ENCODE measurements at places on chromosomes 7 and 10.
A peak's percentile ranks its signal among the peaks of the same experiment; 100 is the strongest.

DNA sequence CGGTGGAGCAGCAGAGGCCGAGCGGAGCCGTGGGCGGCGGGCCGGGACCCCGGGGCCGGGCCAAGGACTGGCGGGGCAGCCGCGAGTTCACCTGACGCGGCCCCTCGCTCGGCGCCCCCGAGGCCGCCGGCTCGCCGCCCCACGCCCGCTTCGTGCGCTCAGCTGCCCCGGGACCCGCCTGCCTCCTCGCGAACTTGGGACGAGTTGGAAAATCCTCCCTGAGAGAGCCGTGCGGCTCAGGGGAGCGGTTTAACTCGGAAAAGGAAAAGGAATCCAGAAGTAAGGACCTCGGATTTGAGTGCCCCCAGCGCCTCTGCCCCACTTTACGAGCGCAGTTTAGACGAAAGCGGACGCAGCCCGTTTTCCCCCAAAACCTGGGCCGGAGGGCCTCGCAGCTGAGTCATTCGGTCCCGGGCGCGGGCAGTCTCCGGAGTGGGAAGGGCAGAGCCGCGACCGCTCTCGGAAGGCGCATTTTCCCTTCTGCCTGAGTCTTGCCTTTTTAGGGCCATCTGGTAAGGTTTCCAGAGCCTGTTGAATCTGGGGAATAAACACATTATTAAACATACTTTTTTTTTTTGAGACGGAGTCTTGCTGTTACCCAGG lies 744 bp downstream of the CREM start:
- DNase-seq: peak; percentile 47

DNA sequence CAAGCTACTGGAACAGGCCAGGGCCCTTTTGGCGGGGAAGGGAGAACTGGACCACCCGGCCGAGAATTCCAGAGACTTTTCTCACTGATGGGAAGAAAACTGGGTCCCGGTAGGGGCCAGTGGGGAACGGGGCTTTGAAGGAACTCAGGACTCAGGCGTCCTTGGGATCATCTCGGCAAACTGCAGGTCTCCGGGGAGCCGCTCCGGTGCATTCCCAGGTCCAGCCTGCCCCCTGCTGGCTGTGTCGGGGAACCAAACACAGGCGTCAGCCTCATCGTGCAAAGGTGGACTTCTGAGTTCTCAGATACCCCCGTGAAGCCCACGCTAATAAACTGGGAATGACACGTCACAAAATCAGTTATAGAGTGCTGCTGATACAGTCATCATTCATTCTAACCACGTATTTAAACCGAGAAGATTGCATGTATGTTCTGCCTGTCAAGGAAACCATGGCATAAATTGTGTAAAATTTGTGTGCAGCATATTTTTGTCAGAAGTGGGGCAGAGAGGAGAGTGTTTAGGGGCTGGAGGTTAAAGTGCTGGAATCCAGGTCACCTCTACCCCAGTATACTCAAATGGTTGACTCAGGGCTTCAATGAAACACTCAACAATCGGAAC lies 76.1 kb upstream of the CPXM2 start:
- DNase-seq: no peak

GRCh38 chr7:12620371-12620770 lies 49.9 kb downstream of the SCIN start:
- no peak for DNase-seq

DNA sequence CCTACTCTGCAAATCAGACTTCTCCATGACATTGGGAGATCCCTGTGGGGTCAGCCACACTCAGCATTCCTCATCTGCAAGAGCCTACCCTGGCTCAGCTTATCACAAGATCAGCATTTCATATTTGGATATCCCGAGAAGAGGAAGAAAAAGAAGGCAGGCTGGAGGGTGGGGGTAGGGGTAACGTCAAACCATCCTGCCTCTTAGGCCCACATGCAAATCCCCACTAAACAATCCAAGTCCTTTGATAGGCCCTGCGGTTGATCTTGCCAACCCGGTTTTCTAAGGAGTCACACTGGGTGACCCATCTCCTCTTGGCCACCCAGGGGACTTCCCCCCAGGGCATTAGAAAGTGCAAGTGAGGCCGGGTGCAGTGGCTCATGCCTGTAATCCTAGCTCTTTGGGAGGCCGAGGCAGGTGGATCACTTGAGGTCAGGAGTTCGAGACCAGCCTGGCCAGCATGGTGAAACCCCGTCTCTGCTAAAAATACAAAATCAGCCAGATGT lies 128.0 kb upstream of the CALN1 start:
- no peak for DNase-seq

DNA sequence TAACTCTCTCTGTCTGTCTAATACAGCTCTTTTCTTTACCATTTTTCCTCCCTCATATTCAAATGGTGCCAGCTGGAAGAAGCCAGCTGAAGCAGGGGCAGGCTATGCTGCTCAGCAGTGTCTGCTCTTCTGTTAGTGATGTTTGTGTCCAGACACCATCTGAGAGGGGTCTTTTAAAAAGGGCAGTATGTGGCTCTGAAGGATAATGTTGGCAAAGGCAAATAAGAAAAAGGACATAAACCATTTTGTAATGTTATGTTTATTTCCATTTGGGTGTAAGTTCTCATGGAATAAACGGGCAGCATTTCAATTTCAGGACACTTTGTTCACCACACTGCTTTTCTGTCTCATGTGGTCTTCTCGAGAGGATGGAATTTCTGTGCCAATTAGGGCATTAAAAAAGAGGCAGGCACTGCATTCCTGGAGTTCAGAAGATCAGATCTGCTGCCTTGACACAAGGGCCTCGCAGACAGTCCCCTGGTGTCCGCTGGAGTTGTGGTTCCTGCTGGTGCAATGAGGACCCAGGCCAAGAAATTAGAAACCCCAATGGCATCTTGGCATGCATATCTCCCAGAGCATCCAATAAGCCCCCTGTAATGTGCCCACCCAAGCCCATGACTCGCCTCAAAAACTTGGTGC lies 109.0 kb upstream of the ELMO1 start:
- no peak for DNase-seq

DNA sequence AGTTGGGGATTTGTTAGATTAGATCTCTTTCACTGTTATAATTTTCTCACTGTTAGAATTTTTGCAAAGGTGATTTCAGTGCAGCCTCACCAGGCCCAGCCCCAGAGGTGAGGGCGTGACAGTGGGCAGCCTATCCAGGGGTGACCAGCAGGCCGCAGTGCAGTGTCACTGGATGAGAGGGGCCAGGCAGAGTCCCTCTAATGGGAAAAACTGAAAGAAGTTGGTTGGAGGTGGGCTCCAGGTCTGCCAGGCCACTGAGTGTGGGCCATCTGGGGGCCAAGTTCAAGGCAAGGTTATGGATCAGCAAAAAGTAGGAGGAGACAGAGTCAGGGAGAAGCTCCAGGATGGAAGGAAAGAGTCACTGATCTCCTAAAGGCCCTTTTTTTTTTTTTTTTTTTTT lies 90.5 kb upstream of the SDK1 start:
- no peak for DNase-seq

- no peak for DNase-seq
Observed at GRCh38 chr10:49050906-49051305, 64.4 kb downstream of the VSTM4 start.

- no peak for DNase-seq
Observed at GRCh38 chr10:14196113-14196512, 134.6 kb downstream of the FRMD4A start.

- no peak for DNase-seq
Observed at GRCh38 chr10:5470062-5470751, 29.2 kb downstream of the CALML5 start.

DNA sequence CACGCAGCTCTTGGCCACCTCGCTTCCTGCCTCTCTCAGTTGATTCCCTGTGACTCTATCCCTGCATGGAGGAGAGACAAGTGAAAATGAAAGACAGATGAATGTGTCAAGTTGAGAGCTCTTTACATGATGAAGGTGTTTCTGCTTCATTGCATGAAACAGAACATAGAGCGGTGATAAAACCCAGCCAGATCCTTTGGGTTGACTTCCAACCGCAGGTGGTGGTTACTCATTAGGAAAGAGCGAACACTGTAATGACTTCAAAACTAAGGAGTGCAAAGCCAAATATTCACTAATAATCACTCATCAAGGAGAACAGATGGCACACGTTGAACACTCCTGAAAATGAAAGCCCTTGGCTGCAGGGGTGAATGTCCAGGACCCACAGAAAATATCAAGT lies 31.8 kb upstream of the WDR11 start:
- no peak for DNase-seq

GRCh38 chr7:29162577-29162976 lies 16.2 kb upstream of the CPVL start:
- no peak for DNase-seq

GRCh38 chr7:41771717-41772116 lies 68.8 kb upstream of the INHBA start:
- DNase-seq: no peak

DNA sequence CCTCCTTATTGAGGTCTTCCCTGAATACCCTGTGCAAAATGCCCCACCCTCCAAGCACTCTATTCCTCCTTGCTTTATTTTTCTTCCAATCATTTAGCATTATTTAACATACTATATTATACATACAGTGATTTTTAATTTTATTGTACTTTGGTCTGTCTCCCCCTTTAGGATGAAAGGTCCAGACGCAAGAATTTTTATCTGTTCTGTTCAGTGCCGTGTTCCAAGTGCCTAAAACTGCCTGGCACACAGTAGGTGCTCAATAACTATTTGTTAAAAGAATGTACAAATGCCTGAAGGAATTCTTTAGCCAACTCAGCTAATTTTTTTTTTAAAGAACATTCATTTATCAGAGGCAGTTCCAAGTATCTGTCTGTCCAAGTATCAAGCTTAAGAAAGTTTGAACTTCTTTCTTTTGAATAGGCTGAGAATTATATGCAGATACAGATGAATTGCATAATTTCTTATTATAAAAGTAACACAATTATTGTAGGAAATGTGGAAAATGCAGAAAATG lies 34.1 kb upstream of the SLC25A13 start:
- DNase-seq: no peak

DNA sequence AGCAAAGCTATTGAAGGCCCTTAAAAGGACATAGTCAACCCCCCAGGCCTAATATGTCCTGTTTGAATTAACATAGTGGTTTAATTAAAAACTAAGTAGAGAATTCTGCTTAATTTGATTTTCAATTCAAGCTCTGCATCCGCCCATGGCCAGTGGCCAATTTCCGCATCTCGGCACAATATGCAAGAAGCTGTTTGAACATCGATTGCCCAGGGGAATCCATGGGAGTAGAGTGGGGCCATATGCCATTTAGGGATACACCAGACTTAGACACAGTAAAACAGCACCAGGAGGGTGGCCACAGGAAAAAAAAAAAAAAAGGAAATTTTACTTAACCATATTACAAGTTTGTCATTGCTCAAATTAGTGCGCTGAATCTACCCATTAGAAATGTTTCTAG lies 100.4 kb downstream of the LMBR1 start:
- DNase-seq: no peak

- DNase-seq: no peak
Observed at GRCh38 chr7:105127179-105127578, 113.2 kb downstream of the KMT2E start.

DNA sequence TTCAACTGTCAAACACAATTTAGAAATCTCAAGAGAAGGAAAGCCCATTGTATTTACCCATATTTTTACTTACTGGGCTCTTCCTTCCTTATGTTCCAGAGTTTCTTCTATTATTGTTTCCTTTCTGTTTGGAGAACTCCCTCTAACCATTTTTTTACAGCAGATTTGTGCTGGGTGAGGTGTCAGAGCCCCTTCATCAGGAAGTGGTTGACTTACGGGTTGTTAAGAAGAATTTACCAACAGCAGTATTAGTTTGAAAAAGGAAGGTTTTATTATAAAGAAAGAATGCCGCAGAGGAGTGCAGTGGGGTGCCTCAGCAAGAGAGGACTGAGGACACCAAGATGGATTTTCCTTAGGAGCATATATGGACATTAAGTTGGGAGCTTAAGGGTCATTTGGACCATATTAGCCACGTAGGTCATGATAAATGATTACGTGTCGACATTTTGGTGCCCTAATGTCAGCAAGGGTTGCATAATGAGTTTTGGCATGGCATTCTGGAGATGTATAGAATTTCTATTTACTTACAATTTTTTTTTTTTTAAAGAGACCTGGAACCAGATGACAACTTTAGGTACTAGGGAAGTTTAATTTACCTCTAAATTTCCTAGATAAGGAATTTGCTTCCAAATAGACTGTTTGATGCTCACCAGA lies 6.3 kb upstream of the TBATA start:
- no peak for DNase-seq

DNA sequence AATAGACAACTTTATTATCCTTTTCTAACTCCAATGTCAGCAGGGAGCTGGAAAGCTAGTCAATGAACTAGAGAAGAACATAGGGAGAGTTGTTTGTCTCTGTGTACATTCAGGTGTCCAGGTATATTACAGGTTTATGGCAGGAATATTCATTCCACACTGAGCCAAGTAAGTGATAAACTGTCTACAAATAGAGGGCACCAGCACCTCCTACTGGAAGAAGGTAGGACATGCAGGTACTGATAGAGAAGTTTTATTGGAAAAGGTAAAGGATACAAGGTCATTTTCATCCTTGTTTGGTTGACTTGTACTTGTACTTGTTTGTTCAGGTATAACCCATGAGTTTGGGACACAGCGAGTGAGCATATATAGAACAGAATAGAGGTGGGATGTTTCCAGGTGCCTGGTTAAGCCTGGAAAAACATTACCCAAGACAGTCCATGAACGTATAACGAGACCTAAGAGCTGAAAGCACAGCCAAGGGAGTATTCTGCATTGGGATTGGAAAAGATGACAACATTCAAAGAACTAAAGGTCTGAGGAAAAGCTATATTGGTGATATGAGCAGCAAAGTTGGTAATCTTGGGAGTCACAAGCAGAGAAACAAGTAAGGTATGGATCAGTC lies 61.4 kb upstream of the PPP1R3C start:
- no peak for DNase-seq

- DNase-seq: no peak
Observed at GRCh38 chr7:70679661-70680060, 452.3 kb upstream of the GALNT17 start.

All from activated T-cell treated with anti-CD3 and anti-CD28 coated beads for 1 hour (primary cell).